ENCODE measurements at places on chromosomes 1 and 21. TPM values are rescaled to one million over a fixed set of nuclear protein-coding genes. Genes with fewer than 3 reads are reported as not detected.

Gene TNN
- not detected for total RNA-seq

Gene SAMSN1
- 48.7 TPM for total RNA-seq

Gene GNG12
- total RNA-seq = not detected

Gene ECM1
- 1.7 TPM for total RNA-seq

Gene HSPA13
- total RNA-seq = 17.8 TPM

Gene IRF6
- 0.42 TPM for total RNA-seq

Gene ITGB2
- total RNA-seq = 124 TPM

Gene PTGFR
- total RNA-seq = not detected

Gene C8B
- total RNA-seq = not detected

Gene WNT2B
- 1.4 TPM for total RNA-seq

Gene ZC3H11A
- total RNA-seq = 91.6 TPM

Gene KCNJ15
- total RNA-seq = not detected

Gene ARTN
- total RNA-seq = not detected

Gene CLCA1
- not detected for total RNA-seq

Gene C1orf87
- total RNA-seq = not detected

Gene IL19
- not detected for total RNA-seq

Gene FMO4
- 3.0 TPM for total RNA-seq

Gene HTR1D
- total RNA-seq = not detected

Gene SV2A
- total RNA-seq = 0.07 TPM

Gene HPCAL4
- total RNA-seq = not detected

Gene AGO4
- 12.2 TPM for total RNA-seq

Gene GJA4
- total RNA-seq = not detected

Gene PUM1
- 132 TPM for total RNA-seq

Gene KCNQ4
- 0.27 TPM for total RNA-seq

Gene TRIM46
- total RNA-seq = 1.9 TPM

Gene POLR3GL
- 23.7 TPM for total RNA-seq

Gene LGR6
- total RNA-seq = not detected

Gene OXCT2
- 1.2 TPM for total RNA-seq

Gene LCE3E
- total RNA-seq = not detected

Gene UTS2
- 5.9 TPM for total RNA-seq

Gene LIN28A
- not detected for total RNA-seq

Gene PMVK
- total RNA-seq = 24.6 TPM

Gene F13B
- not detected for total RNA-seq

Gene KLHDC7A
- not detected for total RNA-seq

Gene MCOLN2
- total RNA-seq = 60.1 TPM

All from activated B cell treated with CpG ODN at 0.5 μM for 24 hours (primary cell).